Stimulated activated CD8-positive, alpha-beta memory T cell treated with anti-CD3 and anti-CD28 coated beads, Interleukin-2, amount 100 ng/mL, for 1 hour (primary cell): ENCODE measurements at places on chromosomes 3 and 15.

GRCh38 chr15:79160211-79160610, 69.6 kb upstream of the RASGRF1 start:
- no peak for DNase-seq

- DNase-seq, result no peak
Measured at GRCh38 chr15:99467853-99468464, 97.8 kb upstream of the MEF2A start.

- no peak for DNase-seq
Measured at GRCh38 chr15:100468285-100468684, 60.5 kb downstream of the CERS3 start.

DNA sequence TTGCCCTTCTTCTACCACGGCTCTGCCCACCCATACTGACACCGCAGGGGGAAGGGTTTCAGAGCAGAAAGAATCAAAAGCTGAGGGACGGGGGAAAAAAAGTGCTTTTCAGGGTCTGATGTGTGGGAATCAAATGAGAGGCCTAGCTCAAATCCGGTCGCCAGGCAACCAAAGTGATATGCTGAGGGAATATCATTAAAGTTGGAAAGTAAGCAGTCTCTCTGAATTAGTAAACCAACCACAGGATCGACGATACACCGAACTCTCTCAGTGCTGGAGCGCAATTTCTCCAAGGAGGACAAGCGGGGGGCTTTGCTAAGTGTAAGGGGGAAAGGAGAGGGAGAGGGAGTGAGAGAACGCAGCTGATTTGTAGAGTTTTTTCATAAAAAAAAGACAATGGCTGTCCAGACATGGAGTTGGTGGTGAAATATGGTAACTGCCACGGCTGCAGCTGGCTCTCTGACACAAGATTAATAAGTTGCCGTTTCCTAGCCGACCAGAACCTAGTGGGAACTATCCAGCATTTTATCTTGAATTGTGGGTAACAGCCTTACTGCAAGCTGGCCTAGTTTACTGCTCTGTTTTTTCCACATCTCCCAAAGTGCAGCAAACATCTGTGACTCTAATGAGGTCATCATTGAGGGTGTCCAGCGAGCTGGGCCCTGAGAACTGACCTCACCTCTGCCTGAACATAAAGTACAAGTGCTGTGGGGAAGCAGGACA, 530.2 kb downstream of the SOX2 start:
- no peak for DNase-seq

GRCh38 chr15:48653216-48653615, 7.7 kb upstream of the FBN1 start:
- DNase-seq, result no peak

DNA sequence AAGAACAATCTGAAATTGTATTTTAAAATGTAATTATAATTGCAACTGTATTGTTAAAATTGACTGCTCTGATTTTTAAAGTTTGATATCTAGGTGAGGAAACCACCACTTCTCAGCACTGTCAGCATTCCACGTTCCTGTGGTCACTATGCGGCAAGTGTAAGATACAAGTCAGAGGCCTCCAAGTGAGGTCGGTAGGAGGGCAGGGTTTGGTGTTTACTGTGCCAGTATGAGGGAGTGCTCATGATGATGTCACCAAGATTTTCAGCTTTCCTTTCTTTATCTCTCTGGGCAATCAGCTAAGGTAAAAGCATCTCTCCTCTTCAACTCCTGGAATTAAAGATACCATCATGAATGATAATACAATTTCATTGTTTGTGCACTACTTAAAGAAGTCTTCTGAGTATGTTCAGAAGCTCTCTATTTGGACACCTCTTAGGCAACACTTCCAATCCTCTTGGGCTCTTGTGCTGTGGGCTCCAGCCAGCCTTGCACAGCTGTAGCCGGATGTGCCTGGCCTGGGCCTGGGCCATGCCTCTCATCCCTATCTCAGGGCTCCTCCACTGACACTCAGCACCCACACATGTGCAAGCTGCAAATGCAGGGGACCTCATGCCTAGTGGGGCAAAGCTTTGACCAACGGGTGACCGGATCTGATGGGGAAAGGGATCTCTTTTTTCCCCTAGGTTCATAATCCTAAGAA, 42.9 kb downstream of the CCR3 start:
- DNase-seq, result peak; percentile 21

DNA sequence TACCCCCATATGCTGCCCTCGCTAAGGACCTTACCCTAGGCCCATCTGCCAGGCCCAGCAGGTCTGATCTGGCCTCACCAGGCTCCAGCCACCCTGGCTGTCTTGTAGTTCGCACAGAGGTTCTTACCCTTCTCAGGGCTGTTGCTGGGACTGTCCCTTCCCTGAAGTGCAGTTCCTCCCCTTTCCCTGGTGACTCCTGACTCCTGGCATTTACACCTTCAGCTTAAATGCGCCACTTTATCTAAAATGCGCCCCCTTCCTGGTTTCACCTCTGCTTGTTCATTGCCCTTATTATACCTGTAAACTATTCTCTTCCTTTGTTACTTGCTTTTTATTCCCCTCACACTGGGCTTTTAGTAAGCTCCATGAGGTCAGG, 835 bp upstream of the TTLL3 start:
- DNase-seq, result no peak

GRCh38 chr3:55305696-55306485, 181.2 kb downstream of the WNT5A start:
- no peak for DNase-seq

DNA sequence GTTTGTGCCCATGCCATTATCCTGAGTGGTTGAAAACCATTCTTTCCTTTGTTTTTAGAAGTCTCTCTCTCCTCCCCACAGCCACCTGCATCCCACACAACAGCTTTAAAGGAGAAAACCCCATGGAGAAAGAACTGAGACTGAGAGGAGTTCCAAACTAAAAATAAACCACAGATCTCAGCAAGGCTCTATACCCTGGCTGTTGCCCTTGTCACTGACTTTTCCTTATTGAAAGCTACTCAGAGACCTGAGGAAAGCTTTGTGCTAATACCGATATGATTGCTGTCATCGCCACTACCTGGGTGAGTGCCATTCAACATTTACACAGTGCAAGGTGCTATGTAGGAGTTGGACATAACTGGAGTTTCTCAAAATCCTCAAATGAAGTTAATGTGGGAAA, 55.5 kb upstream of the RASGRP1 start:
- DNase-seq, result no peak

DNA sequence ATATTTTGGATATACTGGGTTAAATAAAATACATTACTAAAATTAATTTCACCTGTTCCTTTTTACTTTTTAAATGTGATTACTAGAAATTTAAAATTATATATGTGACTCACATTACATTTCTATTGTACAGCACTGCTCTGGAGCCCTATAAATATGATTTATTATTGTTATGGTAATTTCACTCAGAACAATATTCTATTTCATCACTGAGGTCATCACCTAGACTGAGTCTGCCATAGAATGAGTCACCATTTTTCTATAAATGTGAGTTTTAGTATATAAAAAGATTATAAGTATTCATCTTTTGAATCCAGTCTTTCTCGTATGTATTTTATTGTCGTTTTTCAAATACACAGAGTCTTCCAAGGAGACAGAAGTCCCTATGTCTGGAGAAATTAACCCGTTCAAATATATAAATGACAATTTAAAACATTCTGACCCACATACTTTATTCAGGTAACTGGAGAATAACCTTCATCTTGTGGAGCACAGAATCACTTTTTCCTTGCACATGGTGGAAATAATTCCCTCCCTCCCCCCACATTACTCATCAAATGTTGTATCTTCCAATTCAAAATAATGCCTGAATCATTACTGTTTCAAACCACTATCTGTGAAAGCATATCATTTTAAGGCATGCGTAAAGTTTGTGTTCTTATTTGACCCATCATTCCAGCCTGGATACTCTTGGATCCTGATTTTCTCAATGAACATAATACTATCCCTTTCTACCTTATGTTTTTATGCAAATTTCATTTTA, 30.0 kb downstream of the CHST14 start:
- DNase-seq, result no peak

DNA sequence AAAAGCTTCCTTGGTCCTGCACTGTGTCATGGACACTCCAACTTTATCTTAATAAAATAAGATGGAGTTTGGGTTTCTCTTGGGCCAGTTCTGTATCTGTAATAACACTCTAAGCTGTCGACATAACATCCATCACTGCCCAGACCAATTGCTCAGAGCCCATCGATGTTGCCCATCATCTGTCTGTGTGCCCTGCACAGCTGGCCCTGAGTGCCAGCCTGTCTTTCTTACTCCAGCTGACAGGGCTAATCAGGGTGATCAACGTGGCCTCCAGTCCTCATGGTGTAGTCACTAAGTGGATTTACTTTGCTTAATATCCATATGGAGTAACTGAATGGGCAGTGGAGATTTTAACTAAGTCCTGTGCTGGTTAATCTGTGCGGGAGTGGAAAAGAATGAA, 419.8 kb upstream of the TPM1 start:
- DNase-seq, result no peak

DNA sequence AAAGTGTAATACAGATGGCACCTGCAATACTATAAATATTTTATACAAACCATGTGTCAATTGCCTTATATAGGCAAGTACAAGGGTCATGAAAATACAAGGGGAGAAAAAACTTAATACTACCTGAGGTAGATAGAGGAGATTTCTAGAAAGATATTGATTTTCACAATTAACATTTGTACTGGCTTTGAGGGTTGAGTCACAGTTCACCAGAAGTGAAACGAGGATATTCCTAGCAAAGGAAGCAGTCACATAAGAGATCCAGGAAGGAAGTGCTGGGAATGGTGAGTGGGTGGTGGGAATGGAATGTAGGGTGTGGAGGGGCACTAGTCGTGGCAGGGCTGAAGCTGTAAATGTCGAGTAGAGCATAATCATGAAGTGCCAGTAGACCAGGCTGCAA, 108.7 kb downstream of the P2RY1 start:
- no peak for DNase-seq

DNA sequence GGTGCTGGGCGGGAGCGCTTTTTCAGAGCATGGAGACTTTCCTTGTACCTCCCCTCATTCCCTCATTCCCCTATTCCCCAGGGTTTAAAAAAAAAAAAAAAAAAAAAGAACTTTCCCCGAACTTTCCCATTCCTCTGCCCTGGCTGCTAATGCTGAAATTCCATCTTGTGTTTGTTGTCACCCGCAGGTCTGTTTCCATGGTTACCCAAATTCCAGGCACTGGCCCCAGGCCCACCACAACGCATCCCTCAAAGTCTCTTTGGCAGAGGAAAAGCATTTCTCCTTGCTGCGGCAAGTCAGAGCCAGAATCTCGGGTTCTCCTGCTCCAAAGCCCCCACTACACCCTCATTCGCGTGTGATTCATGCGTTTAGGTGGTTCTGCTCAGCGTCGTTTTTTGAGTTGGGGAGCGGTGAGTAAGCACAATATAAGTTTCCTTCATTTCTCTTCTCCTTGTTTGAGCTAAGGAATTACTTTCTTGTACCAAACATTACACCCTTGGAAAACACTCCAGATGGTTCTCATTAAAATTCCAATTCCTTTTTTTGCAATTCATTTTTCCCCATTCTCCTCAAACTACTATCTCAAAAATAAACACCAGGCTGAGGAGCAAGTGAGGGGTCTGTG, 21.6 kb downstream of the ANAPC13 start:
- no peak for DNase-seq

DNA sequence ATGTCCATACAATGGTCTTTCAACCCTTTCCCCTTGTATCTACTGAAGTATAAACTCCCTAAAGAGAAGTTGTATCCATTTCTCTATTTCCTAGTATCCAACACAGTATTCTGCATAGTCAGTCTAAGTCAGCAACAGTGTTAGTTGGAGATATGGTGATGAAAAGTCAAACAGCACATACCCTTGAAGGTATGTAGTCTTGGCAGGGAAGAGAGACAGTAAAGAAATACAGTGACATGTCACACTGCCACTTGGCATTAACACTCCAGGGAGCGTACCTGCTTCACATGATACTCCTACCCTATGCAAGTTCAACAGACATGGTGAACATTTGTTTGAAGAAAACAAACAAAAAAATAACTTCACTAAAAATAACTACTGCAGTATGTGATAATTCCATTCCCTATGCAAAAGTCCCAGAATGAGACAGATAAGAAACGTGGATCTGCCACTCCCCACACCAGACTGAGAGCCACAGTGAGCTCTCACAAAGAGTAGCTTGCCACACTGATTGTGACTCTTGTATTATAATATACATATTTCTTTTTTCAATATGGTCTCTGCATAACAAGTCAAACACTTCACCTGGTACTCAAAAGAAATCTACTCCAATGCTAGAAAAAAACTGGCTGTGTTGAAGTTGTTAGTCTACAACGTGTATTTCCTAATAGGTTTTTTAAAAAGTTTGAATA, 5.9 kb downstream of the PDCD10 start:
- no peak for DNase-seq

GRCh38 chr3:28912120-28912885, 368.6 kb upstream of the RBMS3 start:
- no peak for DNase-seq

- DNase-seq, result no peak
Measured at GRCh38 chr3:130682131-130682530, 64.5 kb downstream of the PIK3R4 start.

- DNase-seq, result no peak
Measured at GRCh38 chr3:167773584-167773983, 38.1 kb downstream of the SERPINI1 start.

- no peak for DNase-seq
Measured at GRCh38 chr3:106703524-106703923, 673.7 kb upstream of the CCDC54 start.

GRCh38 chr3:22010997-22011396, 260.0 kb upstream of the ZNF385D start:
- no peak for DNase-seq

DNA sequence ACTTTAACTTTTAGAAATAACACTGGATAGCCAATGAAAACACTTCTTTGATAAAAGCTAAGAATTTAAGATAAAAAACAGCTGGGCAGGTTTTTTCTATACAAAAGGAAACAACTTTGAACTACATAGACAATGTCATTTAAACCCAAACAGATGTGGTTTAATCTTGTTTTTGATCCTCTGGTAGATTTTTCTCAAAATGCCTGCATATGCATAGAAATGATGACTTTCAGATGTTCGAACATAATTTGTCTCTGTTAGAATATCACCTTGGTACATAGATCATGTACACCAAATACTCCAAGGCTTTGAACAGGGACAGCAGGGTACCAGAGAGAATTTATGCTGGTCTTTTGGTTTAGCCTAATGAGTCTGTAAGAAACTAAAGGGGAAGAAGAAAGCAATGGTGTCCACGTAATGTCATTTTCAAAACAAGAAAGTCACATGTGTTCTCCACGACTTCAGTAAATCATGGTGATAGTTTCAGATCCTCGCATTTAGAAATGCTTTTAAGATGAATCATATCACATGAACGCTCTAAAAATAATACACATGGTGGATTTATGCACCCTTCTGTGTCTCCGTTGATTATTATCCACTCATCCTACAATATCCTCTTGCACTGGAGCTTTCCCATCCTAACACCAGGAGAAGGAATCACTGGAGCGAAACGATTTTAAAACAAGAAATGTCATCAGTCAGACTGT, 160.1 kb upstream of the PDZRN3 start:
- DNase-seq, result no peak

- no peak for DNase-seq
Measured at GRCh38 chr15:67611370-67612369, 69.2 kb downstream of the MAP2K5 start.

DNA sequence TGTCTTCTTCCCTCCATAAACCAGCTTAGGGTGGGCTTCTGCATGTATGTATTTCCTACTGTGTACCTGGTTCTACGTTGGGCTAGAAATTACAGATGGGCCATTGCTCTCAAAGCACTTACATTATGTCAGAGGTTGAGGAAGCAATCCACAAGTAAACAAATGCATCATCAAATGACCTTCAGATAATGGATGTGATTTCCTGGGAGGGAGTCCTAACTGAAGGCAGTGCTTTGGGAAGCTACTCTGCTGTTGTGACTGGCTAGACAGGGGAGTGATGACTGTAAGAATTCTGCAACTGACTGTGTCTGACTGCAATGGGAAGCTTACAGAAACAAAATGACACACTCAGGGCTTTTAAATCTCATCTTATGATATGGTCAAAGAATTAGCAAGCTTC, 71.0 kb upstream of the PRR23E start:
- DNase-seq, result no peak
